ENCODE measurements at places on chromosomes 6 and 20. TPM values are rescaled to one million over a fixed set of nuclear protein-coding genes. Genes with fewer than 3 reads are reported as not detected.
A peak's percentile ranks its signal among the peaks of the same experiment; 100 is the strongest.

The C20orf202 gene
- 0.26 TPM for total RNA-seq

The TRIM15 gene
- not detected for total RNA-seq

The CD83 gene
- total RNA-seq: 2.9 TPM

The ENPP4 gene
- total RNA-seq: 3.0 TPM

The WDR27 gene
- total RNA-seq: 45.4 TPM

The LTV1 gene
- total RNA-seq: 18.8 TPM

The CRIP3 gene
- 20.1 TPM for total RNA-seq

The TRPC4AP gene
- total RNA-seq: 63.8 TPM

- DNase-seq: no peak
Measured at GRCh38 chr6:71334768-71335167, 46.2 kb downstream of the OGFRL1 start.

DNA sequence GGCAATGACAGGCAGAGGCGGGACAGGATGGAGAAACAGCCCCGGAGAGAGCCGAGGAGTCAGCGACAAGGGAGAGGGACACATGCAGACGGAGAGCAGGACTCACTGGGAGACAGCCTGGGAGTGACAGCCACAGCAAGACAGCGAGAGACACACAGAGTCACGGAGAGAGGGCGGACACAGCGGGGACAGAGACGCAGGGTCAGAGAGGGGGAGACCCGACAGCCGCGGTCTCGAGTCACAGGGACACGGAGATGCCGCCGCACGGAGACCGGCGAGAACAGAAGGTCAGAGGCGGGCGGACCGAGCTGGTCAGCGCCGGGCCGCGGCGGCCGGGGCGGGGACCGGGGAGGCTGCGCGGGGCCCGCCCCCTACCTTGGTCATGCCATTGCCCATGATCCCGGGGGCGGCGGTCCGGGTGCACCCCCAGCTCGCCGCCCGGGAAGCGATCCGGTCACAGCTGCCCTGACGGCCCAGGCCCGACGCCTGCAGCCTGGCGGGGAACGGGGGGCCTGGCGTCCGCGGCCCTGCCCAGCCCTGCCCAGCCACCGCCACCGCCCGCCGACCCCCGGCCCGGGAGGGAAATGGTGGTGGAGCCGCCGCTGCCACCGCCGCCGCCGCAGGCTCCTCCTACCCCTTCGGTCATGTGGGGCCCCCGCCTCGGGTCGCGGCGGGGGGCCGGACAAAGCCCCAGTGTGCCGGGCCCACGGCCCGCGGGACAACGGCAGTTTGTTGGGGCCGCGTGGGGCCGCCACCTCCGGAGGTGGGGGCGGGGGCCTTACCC, at the start of the genes DUSP15 and TTLL9:
Gene DUSP15, minus strand, starts transcription at position 586 of the 784 bp plus-strand sequence. Its CDS starts 190 bp downstream, at position 396.
Gene TTLL9, plus strand, starts transcription at position 693 of the 784 bp plus-strand sequence. CDS start 493 bp downstream, outside the sequence.
- peak; percentile 93 for DNase-seq

DNA sequence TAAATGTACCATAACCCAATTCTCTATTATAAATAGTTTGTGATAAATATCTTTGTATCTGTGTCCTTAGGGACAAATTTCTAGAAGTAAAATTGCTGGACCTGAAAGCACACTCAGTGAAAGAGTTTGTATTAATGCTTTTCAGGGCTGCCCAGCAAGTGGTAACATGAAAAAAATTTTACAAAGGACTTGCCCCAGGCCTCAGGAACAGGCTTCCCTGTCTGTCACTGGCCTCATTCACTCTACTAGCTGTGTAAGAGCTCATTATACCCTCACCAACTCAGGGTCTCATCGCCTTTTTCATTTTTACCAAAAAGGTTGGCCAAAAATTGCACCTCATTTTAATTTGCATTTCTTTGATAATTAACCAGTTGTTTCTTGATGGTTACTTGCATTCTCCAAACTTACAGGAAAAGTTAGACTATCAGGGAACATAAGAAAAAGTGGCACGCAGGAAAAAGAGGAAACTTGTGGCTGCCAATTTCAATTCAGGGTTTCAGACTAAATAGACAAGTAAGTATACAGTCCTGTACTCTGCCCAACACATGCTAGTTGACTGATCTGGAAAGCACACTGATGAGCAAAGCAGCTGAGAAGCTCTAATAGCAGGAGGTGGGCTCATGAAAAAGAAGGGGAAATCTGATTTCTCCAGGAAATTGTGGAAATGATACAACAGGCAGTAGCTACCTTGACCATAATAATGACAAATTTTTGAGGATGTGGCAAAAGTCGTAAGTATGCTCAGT, 161.5 kb downstream of the KIF6 start:
- no peak for DNase-seq

- no peak for DNase-seq
Measured at GRCh38 chr20:48614593-48615274, 213.1 kb downstream of the PREX1 start.

DNA sequence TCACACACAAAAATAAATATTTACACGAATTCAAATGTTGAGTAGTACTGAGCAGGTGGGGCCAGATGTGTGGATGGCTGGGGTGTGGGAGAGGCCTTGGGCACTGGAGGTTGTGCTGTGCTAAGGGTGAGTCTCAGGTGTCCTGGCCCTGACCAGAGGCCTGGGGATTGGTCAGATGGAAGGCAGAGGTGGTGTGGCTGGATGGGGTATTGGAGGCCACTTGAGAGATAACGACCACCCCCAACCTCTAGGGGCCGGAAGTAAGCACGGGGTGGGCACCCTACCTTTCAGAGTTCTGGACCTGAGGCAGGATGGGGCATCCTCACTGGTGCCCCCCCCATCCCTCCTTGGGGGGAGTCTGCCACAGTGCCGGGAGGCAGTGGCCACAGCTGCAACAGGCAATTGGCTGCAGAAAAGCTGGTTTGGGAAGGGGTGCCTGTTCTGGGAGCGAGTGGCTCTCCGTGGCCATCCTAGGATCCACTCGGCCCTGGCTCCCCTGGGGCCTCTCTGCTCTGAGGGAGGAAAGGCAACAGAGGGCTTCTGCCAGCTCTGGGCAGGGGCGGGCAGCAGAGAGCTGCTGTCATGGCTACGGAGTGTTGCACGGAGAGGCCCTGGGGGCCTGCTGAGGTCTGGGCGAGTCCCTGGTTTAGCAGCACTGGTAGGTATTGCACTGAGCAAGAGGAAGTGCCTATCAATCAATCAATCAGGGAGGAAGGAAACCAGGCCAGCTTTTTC, 87.6 kb downstream of the ASXL1 start:
- peak; percentile 67 for DNase-seq

GRCh38 chr6:29727637-29728036, 4.4 kb downstream of the HLA-F start:
- DNase-seq: no peak

DNA sequence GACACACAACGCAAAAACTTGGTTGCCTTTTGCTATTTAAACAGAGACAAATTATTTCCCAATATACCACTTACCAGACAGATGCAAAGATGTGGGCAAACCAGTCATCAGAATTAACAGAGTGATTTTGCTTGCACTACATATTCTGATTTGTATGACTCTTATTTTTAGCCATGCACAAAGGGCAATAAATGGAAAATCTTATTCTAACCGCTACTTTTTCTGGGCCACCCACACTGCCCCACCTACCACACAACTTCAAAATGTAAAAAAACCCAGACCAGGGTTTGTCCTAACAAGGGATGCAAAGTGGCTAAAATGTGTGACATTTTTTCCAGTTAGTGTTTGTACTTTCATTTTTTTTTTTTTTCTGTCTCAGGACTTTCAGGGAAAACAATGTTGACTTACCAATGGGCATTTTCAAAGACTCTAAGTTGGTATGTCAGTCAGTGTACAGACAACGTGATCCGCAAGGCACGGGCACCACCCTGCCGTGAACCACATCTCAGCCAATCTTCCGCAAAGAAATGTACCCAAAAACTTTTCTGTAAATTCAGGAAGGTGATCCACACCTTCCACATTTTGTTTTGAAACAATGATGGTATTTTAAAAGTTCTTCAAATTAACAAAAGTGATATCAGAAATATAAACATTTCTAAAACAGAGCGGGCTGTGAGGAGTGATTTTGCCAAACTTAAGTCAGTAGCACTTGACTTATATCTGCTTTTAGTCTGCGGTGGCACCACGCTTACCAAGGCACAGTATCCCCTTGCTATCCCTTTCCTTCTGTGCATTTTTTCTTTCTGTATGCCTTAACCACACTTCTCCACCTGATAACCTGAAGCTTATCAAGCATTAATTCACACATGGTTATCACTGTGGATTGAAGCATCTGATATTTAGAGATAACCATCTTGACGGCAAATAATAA, 185.6 kb downstream of the GJA10 start:
- no peak for DNase-seq

GRCh38 chr20:8361006-8361652, 229.1 kb downstream of the PLCB1 start:
- DNase-seq: no peak

- no peak for DNase-seq
Measured at GRCh38 chr6:53216301-53216700, 67.7 kb upstream of the GCM1 start.

GRCh38 chr20:44033344-44033743, 118.7 kb downstream of the TOX2 start:
- no peak for DNase-seq

GRCh38 chr6:1763404-1763803, 153.7 kb downstream of the FOXC1 start:
- DNase-seq: no peak

DNA sequence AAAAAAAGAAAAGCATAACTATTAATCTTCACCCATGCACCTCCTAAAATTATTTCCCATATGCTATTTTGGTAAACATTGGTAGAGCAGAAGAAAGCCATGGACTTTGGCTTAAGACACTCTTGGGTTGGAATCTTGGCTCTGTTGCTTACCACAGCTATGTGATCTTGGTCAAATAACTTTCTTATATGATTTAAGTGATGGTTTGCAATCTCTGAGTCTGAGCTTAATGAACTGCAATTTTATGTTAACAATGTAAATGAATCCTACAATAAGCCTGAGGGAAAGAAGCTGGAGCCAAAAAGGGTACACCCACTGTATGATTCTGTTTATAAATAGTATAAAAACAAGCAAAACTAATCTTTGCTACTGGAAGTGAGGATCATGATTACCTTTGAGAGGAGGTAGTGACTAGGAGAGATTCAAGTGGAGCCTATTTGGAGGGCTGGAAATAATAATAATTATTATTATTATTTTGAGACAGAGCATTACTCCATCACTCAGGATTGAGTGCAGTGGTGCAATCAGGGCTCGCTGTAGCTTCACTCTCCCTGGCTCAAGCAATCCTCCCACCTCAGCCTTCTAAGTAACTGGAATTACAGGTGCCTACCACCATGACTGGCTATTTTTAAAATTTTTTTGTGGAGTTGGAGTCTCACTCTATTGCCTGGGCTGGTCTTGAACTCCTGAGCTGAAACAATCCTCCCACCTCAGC, 34.5 kb downstream of the ABRACL start:
- no peak for DNase-seq

DNA sequence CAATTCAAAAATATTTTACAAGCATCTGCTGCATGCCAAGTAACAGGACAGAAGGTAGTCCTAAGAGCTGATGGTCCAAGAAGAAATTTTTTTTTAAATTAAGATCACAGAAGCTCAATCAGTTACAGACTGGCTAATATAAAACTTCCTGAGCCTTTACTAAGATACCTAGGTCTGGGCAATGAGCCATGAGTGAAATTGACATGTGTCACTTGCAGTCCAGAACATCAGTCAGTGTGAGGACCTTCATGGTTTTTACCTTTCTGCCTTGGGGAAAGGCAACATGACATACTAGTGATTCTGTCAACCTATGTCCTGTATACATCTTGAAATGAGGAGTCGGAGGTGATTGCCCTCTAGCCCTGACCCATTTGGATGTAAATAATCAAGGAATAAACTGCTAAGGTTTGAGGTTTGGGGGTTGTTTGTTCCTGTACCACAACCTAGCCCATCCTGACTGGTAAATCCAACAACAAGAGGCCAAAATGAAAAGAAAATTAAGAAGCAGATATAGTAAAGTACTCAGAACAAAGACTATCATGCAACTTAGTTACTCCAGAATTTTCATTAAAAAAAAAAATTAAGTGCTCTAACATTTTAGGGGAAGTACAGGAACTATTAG, 70.0 kb downstream of the CNKSR3 start:
- no peak for DNase-seq

DNA sequence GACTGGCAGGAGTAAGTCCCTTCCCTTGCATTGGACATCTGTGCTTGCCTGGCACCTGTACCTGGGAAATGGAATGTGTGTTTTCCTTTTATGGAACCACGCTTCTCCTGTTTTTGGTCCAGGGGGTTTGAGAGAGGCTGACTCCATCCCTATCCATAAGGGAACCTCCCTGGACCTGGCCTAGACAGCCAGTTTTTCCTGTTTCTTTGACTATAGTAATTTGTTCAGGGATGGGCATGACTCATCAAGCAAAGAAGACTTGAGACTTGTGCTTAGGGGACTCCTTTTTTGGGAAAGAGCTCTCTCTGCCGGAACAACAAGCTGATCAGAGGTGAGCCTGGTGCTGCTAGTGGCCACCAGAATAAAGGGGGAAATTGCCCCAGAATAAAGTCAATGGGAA, 393.8 kb downstream of the CDH26 start:
- DNase-seq: no peak

GRCh38 chr6:43075670-43076463, at the start of gene PTK7:
PTK7 (plus strand) TSS chr6:43076314; CDS start chr6:43076489, 175 bp downstream.
- peak; percentile 99 for DNase-seq

- no peak for DNase-seq
Measured at GRCh38 chr20:40651151-40651550, 37.9 kb downstream of the MAFB start.

GRCh38 chr6:12842114-12842513, 125.5 kb downstream of the PHACTR1 start:
- no peak for DNase-seq

GRCh38 chr20:61238813-61239212, 13.2 kb upstream of the CDH4 start:
- DNase-seq: no peak

DNA sequence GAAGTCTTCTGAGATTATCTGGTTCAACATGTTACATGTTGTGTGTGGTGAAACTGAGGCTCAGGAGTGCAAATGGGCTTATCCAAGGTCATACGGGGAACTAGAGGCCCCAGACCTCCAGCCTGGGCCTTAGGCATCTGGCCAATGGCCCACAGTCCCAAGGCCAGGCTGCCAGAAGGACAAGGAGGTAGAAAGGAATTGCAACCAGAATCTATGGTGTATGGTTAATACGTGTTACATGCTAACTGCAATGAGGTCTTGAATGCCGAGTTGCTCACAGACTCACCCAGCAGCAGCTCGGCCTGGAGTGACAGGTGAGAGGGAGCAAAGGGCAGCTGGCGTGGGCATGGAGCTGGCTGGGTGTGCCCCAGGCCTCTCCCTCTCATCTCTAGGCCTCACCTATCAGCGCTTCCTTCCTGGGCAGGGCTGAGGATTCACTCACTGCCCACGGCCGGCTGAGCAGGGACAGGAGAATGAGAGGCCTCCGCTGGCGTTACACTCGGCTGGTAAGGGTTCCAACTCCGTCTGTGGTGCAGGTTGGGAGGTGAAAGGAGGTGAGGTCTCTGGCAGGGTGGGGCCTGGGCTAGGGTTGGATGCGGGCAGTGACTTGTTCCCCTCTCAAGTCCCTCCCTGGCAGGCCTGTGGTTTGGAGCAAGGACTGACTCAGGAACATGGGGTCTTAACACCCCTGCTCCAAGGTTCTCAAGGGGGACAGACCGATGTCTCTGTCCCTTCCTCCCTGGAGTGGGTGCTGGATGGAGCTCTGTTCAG, at the start of gene TLDC2:
Gene TLDC2, plus strand, starts transcription at position 437 of the 771 bp plus-strand sequence. Its CDS starts 37 bp downstream, at position 474.
- no peak for DNase-seq

GRCh38 chr6:45376310-45377042, 1.3 kb downstream of the SUPT3H start:
- DNase-seq: no peak

- DNase-seq: no peak
Measured at GRCh38 chr6:92840246-92840930, 579.0 kb downstream of the EPHA7 start.

- DNase-seq: no peak
Measured at GRCh38 chr6:128079021-128079420, 178.2 kb upstream of the THEMIS start.

- DNase-seq: no peak
Measured at GRCh38 chr20:22471156-22471836, 113.1 kb downstream of the FOXA2 start.

All from H7 (cell line).